ENCODE measurements at places on chromosomes 7 and 10. TPM values are rescaled to one million over a fixed set of nuclear protein-coding genes. Genes with fewer than 3 reads are reported as not detected.

Gene DNA2
- total RNA-seq: 14.4 TPM

Gene ARHGEF5
- 37.4 TPM for total RNA-seq

Gene NUPR2
- total RNA-seq: not detected

Gene OR13A1
- total RNA-seq: 0.35 TPM

Gene EVX1
- total RNA-seq: 1.4 TPM

Gene TMED4
- 97.6 TPM for total RNA-seq

Gene LRRC18
- total RNA-seq: not detected
